ENCODE measurements at places on chromosomes 11 and 22.

GRCh38 chr22:46148816-46149511 lies 1.4 kb upstream of the PPARA start:
- DNase-seq, result no peak

- DNase-seq, result no peak
Observed at GRCh38 chr11:64763526-64764039, 3.8 kb upstream of the PYGM start.

- no peak for DNase-seq
Observed at GRCh38 chr11:12150831-12151382, 40.5 kb downstream of the MICAL2 start.

DNA sequence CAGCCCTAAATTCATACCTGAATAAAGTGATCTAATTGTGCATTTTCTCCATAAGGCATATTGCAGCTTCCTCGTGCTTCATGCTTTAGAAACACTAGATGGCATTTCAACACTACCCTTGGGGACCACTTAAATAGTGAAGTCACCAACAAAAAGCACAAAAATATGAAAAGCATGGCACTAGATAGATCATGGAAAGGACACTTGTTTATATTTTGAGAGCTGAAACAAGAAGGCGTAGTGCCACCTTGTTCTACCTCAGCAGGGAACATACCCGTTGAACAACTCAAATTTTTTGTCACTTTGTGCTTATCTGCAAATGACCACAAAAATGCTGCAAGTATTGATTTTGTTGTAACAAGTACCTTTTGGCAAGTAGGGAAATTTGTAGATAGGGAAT lies 8.6 kb downstream of the TBCEL start:
- DNase-seq, result no peak

GRCh38 chr11:118845369-118845768 lies 38.3 kb upstream of the CXCR5 start:
- no peak for DNase-seq

DNA sequence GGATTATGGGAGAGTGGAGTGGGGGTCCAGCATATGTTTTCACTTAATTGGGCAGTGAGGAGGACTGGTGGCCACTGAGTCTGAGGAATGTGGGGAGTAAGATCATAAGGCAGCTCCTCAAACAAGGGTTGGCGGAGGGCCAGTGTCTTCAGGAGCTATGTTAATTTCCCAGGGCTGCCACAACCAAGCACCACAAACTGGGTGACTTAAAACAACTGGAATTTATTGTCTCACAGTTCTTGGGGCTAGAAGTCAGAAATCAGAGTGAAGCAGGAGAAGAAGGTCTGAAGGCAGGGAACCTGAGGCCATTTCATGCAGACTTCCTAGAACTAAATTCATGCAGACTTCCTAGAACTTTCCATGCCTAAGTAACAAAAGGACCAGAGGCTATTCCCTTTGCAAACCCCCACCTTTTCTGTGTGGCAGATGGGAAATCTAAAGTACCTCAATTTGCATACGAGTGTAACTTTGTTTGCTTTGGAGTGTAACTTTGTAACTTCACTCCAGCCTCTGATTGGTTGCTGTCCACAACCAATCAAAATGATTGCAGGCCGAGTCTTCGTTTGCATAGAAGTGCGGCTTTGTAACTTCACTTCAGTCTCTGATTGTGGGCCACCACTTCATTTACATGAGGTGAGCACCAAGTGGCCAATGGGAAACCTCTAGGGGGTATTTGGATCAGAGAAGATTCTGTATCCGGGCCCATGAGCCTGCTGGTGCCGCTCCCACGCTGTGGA lies 50.5 kb upstream of the ZBED5 start:
- DNase-seq, result peak; percentile 84

DNA sequence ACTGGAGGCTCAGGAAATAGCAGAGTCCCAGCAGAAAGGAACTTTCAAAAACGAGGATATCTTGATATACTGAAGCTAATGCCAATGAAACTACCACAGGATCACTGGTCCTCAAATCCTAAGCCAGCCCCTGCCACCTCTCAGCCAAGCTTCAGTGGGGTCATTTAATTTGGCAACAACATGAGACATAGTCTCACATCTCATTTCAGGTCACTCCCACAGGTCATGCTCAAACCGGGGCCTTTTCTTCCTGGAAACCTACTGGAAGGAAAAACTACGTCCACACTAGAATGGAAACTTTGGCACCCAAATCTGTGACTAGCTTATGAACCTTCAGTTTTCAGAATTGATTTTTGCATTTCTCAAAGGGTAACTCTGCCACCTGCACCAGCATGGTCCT lies 61.9 kb upstream of the CYP2D6 start:
- no peak for DNase-seq

All from kidney epithelial cell (primary cell).